ENCODE measurements at places on chromosomes 1 and 21.

GRCh38 chr1:114088392-114089299 is 65.0 kb downstream of the SYT6 start:
- no peak for DNase-seq

GRCh38 chr1:247013391-247013790 is 5.5 kb upstream of the ZNF695 start:
- DNase-seq, result no peak

DNA sequence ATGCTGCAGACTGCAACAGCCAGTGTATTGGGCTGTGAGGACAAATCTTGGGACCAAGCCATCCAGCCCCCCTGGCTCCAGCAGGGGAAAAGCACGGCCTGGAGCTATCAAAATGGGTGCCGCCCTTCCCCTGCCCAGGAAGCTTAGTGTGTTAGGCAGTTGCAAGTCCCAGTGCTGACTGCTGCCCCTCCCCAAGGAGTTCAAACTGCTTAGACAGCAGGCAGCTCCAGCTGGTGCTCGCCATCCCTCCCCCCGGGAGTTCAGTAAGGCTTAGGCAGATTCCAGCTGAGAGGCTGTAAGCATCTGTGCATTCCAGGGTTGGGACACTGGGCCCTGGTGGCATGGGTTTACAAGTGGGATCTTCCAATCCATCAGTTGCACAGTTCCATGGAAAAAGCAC is 579.6 kb upstream of the NR5A2 start:
- DNase-seq, result no peak

DNA sequence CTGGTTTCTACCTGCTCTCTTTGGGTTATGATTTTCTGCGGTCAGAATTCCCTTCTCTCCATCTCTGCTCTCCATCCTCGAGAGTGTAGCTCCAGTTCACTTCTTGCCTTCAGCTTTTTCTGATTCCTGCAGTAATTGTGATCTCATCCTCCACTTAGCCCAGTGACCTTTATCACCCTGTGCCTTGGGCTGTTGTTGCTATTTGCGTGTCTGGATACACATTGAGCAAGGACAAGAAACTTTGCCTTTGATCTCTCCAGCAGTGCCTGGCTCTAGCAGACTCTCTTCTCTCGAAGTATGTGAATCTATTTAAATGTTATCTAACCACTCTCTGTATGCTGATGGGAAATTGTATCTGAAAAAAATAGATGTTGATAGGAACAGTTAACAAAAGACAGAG is 76.4 kb upstream of the MARK1 start:
- DNase-seq, result no peak

DNA sequence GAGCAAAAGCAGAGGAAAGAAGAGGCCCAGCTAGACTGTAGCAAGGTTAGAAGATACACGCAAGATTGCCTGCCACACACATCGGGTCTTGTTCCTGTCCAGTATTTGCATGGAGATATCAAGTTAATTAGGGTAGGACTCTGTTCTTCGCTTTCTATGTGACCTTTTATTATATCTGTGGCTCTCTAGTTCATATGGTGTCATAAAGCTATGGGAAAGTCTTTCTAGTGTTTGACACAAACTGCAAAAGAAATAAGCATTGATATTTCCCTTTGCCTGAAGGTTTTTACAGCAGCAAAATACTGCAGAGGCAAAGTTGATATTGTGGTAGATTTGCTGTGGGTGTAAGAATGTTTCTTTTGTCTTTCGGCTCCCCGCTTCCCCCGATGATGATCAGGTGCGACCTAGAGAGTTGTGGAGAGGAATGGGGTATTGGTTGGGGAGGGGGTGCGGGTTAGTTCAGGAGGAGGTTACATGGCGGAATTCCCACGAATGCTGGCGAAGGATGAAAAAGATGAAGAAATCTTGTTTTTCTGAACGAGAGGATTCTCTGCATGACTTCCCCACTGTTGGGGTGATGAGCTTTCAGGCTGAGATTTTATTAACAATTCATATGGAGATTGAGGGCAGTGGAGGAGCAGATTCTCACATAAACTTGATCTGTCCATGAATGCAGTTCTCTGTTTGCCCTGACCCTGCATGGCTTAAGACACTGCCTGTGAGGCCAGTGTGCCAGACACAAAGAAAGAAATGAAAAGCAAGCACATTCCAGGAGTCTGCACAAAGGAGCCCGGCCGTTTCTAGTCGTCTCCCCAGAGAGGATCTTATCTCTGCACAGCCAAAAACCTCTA is 550.2 kb downstream of the USP25 start:
- peak; percentile 22 for DNase-seq

GRCh38 chr1:161071886-161072371 is 2.2 kb upstream of the ARHGAP30 start:
- DNase-seq, result no peak

DNA sequence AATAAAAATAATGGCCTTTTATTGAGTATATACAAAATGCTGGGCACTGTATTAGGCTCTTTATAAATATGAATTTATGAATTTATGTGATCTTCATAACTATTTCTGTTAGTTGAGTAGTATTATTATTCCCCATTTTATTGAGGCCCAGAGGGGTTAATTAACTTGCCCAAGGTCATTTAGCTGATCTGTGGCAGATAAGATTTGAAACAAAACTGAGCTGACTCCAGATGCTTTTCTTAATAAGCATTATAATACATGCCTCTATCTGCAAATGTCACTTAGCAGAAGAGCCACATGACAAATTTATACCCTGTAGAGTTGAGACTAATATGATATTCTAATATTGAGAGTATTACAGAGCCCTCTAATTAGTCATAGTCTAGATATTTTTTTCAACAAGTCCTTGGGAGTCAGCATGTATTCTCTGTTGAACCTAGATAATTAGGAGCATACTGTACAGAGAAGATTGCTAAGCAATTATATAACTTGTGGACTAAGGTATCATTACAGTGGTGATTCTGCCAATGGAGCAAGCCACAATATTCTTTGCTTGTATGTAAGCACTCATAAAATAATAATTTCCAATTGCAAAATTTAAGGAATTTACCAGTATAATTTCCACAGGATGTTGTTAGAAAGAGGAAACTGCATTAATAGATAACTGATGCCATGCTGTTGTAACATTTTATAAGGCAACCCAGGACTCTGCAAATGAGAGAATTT is 112.0 kb downstream of the LRRC40 start:
- no peak for DNase-seq

- DNase-seq, result no peak
These were observed 47.6 kb downstream of the FCRL3 start for GRCh38 chr1:157652859-157653493.

- no peak for DNase-seq
These were observed 181.1 kb downstream of the LRRC40 start for GRCh38 chr1:70024272-70024671.

GRCh38 chr1:211318576-211319280 is 7.9 kb upstream of the TRAF5 start:
- no peak for DNase-seq

DNA sequence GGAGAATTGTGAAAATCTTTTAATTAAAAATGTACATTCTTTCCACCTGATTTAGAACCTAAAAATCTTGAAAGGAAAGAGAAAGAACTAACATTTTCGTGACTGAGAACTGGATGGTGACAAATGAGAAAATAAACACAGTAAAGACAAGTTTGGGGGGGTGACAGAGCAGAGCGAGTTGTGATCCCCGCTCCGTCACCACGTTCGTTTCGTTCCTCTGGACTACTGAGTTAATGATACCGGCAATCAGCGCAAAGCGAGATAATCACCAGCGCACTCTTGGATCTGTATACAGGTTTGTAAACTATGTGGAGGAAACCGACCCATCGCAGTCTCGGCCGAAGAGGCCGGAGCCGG is 31.2 kb upstream of the CFAP126 start:
- no peak for DNase-seq

Measured in anterior cingulate cortex (tissue), 58 donors.